ENCODE measurements at places on chromosomes 4 and X.

- DNase-seq: no peak
These were observed 14.4 kb upstream of the ZNF41 start for GRCh38 chrX:47497271-47497888.

GRCh38 chr4:48683784-48684666 lies 96.1 kb downstream of the FRYL start:
- DNase-seq: no peak

DNA sequence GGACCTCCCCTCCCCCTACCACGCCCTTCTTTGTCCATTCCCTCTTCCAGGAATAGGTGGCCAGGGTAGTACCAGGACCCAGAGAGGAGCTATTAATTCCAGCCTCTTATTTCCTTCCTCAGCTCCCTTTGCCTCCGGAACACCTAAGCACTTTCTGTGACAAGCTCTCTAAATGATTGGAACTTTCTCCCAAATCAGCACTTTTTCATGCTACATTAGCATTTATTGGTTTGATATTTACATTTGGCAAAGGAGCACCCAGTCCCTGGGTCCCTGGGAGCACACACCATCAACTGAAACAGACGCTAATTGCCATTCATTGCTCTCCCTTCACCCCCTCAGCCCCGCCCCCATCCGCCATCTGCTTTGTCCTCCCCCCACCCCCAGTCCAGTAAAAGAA lies 182.0 kb upstream of the BCOR start:
- no peak for DNase-seq

- no peak for DNase-seq
These were observed 63.1 kb downstream of the SORCS2 start for GRCh38 chr4:7255488-7255881.

- no peak for DNase-seq
These were observed 1408.8 kb downstream of the PCDH19 start for GRCh38 chrX:99001286-99001685.

DNA sequence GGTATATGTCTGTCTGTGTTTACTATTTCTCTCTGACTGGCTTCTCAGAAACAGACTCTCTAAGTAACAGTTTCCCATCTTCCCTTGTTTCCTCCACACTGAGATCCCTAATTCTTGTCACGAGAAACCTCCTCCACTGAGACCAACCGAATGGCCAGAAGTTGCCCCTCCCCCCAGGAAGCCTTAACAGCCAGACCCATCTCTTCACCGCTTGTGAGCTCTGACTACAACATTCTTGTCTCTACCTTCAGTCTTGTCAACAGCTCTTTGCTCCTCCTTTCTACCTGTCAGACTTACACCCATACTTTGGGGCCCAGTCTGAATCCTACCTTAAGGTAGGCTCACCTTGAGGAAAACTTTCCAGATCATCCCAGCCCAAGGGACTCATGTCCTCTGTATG lies 90.8 kb downstream of the NHSL2 start:
- DNase-seq: no peak

- DNase-seq: no peak
These were observed 1301.8 kb upstream of the DIAPH2 start for GRCh38 chrX:95382799-95383198.
